Tibial nerve (tissue), 4 donors: ENCODE measurements at places on chromosomes 5 and 9.

DNA sequence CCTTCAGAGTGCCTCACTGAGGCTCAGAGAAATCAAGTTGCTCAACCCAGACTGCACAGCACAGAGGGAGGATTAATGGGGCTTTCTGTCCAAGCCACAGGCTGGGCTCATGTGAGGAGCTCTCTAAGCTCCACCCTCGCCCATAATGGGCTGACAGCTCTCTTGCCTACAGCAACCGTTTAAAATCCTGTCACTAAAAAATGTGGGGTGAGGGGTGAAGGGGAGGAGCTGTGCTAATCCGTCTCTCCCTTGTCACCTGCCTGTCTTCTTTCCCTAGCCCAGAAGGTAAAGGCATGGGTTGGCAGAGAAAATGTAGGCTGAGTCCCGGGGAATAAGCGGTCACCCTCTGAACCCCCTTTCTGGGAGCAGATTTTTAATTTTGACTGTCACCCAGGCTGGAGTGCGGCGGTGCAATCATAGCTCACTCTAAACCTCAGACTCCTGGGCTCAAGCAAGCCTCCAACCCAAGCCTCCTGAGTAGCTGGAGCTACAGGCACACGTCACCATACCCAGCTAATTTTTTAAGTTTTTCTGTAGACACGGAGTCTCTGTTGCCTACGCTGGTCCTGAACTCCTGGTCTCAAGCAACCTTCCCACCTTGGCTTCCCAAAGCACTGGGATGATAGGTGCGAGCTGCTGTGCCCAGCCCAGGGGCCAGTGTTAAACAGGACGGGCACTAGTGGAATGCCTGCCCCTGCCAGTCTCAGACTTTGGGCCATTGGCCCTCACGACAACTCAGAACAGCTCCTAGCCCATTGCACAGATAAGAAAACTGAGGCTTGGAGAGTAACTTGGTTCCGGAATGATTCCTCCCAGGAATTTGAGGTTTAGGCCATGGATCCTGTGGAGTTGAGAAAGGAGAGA, 89.5 kb downstream of the LMX1B start:
- H3K36me3 ChIP-seq: no peaks in the 10 kb centered on the region
- H3K27ac ChIP-seq: no peak overlapping the region
- no peak overlapping the region for H3K4me3 ChIP-seq
- no peaks in the 10 kb centered on the region for H3K4me1 ChIP-seq

- DNase-seq: no peak
- peak overlapping the region; percentile 32 for H3K27ac ChIP-seq
- no peaks in the 10 kb centered on the region for H3K4me1 ChIP-seq
- no peak overlapping the region for H3K4me3 ChIP-seq
- H3K36me3 ChIP-seq: no peaks in the 10 kb centered on the region
- peaks cover 83% of the 10 kb centered on the region for H3K27me3 ChIP-seq
These were observed 39.5 kb downstream of the EXOC3 start for GRCh38 chr5:482506-482905.

DNA sequence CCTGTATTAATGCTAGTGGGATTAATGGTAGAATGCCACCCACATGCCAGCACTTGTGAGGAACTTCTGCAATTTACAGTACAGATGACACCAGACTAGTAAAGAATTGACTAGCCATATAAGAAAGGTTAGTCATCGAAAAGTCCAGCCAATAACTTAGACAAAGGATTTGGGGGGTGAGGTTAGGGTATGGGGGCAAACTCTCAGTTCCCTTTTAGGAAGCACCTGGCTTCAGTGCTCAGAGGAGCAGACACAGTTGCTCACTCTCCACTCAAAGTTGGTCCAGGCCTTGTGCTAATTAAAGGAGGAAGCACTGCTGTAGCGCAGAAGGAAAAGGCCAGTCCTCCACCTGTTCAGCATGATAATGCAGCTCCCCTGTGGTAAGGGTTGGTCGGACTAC, 25.2 kb downstream of the TGFBR1 start:
- peaks cover 17% of the 10 kb centered on the region for H3K4me1 ChIP-seq
- H3K36me3 ChIP-seq: no peaks in the 10 kb centered on the region
- no peak overlapping the region for H3K27ac ChIP-seq
- H3K27me3 ChIP-seq: no peaks in the 10 kb centered on the region
- no peak overlapping the region for H3K4me3 ChIP-seq

DNA sequence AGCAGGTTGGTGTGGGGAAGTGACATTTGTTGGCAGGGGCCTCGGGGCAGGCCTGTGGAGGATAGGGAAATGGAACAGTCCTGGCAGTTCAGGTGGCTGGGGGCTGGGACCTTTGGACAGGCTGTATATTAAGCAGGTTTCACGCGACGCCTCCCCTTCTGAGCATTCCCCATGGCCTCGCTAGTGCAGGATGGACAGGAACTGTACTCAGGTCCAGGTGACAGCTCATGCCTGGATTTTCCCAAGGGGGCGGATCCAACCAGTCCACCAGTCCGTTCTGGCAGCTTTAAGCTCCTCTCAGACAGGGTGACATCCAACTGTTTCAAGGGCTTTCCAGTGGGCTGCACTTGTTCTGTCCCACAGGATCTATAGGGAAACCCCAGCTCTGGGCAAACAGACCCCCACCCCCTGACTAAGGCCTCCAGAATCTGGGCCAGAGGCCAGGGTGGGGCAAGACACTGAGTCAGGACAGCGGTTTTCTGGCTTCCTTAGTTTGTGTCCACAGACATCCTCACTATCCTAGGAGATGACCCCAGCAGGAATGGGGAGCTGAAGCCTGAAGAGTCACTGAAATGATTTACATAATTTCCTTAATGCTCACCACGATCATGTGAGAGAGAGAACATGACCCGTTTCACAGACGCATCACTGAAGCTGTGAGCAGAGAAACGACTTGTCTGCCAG, 20.9 kb downstream of the CSF2 start:
- H3K27me3 ChIP-seq: no peaks in the 10 kb centered on the region
- no peak overlapping the region for H3K27ac ChIP-seq
- H3K4me3 ChIP-seq: no peak overlapping the region
- no peaks in the 10 kb centered on the region for H3K36me3 ChIP-seq

DNA sequence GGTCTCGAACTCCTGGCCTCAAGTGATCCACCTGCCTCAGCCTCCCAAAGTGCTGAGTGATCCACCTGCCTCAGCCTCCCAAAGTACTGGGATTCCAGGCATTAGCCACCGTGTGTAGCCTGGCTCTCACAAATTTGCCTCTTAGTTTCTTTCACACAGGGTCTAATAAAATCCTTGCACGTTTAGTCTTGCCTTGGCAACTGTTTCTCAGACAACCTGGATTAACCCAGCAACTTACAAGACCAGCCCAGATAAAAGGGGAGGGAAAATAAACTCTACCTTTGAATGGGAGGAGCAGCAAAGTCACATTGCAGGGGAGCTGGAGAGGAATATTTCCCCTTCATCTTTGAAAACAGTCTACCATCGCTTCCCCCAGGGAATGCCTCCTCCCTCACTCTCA, 29.3 kb upstream of the GNA14 start:
- H3K4me1 ChIP-seq: no peaks in the 10 kb centered on the region
- H3K36me3 ChIP-seq: no peaks in the 10 kb centered on the region
- no peak for DNase-seq
- H3K4me3 ChIP-seq: no peak overlapping the region
- no peak overlapping the region for H3K27ac ChIP-seq

DNA sequence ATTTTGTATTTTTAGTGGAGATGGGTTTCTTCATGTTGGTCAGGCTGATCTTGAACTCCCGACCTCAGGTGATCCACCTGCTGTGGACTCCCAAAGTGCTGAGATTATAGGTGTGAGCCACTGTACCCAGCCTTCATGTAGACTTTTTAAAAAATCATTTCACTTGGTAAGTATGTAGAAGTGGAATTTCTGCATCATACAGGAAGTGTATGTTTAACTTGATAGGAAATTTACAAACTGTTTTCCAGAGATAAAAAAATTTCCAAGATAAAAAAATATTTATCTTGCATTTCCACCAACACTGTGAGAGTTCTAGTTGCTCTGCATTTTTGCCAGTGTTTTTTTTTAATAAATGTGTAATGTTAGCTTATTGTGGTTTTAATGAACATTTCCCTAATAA, 155.8 kb downstream of the ZNF608 start:
- H3K27ac ChIP-seq: no peak overlapping the region
- H3K27me3 ChIP-seq: no peaks in the 10 kb centered on the region
- no peaks in the 10 kb centered on the region for H3K4me1 ChIP-seq
- H3K36me3 ChIP-seq: no peaks in the 10 kb centered on the region
- no peak for DNase-seq

DNA sequence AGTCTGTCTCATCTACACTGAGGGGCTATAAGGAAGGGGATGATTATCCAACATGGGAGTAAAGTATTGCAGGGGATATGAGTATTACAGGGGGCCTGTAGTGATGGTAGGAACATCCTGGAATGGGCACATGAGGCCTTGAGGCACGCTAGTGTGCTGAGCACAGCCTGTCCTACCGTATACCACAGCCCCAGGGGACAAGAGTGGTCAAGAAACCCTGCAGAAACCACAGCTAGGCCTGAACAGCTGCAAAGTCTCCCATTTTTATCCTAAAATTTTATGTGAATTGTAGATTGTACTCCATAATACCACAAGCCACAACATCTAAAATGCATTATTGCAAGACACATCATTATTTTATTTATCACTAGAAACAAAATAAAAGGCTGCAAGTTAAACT, 136.3 kb upstream of the ASTN2 start:
- no peaks in the 10 kb centered on the region for H3K4me1 ChIP-seq
- no peak for DNase-seq
- H3K27ac ChIP-seq: no peak overlapping the region
- no peak overlapping the region for H3K4me3 ChIP-seq

- H3K4me3 ChIP-seq: no peak overlapping the region
- DNase-seq: no peak
- H3K27me3 ChIP-seq: no peaks in the 10 kb centered on the region
- no peaks in the 10 kb centered on the region for H3K4me1 ChIP-seq
These were observed 541.2 kb upstream of the TRPC7 start for GRCh38 chr5:136906545-136906944.

DNA sequence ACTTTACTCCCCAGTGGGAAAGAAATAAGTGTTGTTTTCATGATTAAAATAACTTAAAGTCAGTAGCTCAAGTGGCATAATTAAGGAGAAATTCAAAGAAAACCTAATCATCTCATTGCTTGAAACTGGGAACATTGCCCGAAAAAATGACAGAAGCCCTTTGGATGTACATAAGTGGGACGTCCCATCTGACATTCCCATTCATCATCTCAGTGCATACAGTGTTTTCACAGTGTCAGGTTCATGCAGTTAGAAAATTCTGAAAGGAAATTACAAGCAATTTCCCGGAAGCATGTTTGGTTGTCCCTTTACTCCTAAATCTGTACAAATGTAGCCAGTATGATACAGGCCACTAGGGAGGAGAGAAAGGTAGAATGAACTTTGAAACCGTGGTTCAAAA, 95.6 kb downstream of the ADAMTS16 start:
- no peak for DNase-seq
- no peaks in the 10 kb centered on the region for H3K4me1 ChIP-seq
- no peaks in the 10 kb centered on the region for H3K27me3 ChIP-seq
- H3K4me3 ChIP-seq: no peak overlapping the region
- no peak overlapping the region for H3K27ac ChIP-seq

DNA sequence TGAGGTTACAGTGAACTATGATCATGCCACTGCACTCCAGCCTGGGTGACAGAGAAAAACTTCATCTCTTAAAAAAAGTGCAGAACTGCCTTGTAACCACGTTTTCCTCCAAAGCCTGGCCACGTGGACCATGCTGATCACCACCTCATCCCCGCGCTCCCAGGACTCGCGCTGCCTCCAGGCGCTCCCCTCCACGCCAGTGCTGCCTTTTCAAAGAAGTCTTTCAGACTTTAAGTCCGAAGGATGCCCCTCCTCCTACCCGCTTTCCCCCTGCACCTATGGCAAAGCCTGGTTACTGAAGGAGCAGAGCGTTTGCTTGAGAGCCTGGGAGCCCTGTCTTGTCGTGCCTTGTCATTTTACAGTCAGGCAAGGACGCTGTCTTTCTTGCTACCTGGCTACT, 43.8 kb downstream of the HABP4 start:
- no peaks in the 10 kb centered on the region for H3K27me3 ChIP-seq
- peaks cover under 1% of the 10 kb centered on the region for H3K36me3 ChIP-seq
- DNase-seq: no peak
- no peaks in the 10 kb centered on the region for H3K4me1 ChIP-seq
- no peak overlapping the region for H3K4me3 ChIP-seq

- H3K27me3 ChIP-seq: no peaks in the 10 kb centered on the region
- H3K4me3 ChIP-seq: no peak overlapping the region
- no peaks in the 10 kb centered on the region for H3K36me3 ChIP-seq
- no peak overlapping the region for H3K27ac ChIP-seq
- no peak for DNase-seq
These were observed 182.7 kb downstream of the SMC2 start for GRCh38 chr9:104276709-104277245.

DNA sequence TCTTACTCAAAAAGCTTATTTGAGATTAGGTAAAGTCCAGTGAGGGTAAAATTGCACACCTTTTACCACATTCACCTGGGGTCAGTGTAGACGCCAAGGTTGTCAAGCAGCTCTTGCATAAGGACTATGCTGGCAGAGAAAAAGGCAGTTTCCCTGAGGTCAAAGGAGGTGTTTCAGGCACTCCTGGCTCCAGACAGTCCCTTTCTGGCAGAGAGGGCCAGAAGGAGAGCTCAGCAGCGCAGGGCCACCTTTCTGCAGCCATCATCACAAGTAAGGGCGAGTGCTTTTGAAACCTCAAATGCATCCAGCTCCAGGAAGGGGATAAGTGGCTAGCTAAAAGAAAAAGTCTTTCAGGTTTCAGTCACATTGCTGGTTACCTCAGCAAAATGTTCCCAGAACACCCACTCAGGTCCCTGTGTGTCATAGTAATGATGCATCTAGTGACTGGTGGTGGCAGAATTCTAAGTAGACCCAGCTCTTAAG, 16.7 kb upstream of the IL13 start:
- peaks cover 87% of the 10 kb centered on the region for H3K36me3 ChIP-seq
- no peaks in the 10 kb centered on the region for H3K4me1 ChIP-seq
- no peak for DNase-seq
- H3K27me3 ChIP-seq: no peaks in the 10 kb centered on the region
- no peak overlapping the region for H3K4me3 ChIP-seq
- no peak overlapping the region for H3K27ac ChIP-seq

DNA sequence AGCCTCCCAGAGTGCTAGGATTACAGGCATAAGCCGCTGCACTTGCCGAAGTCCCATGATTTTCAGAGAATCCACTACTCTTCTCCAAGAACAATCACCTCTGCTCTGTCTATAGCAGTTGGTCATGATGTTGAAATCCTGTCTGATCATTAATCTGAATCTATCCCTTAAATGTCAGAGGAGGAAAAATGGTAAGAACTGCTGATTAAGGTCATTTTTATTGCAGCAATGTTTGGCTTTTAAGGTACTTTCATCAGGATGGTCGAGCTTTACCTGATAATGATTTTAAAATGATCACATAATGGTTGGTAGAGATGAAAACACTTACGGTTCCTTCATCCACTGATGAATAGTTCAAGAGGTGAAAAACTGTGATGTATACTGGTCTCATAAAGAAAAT, 968.6 kb downstream of the TLE4 start:
- H3K4me1 ChIP-seq: no peaks in the 10 kb centered on the region
- H3K27ac ChIP-seq: no peak overlapping the region
- no peaks in the 10 kb centered on the region for H3K36me3 ChIP-seq
- no peak for DNase-seq
- H3K4me3 ChIP-seq: no peak overlapping the region
- H3K27me3 ChIP-seq: no peaks in the 10 kb centered on the region
